ENCODE measurements at places on chromosomes 5 and 9. TPM values are rescaled to one million over a fixed set of nuclear protein-coding genes. Genes with fewer than 3 reads are reported as not detected.

The THBS4 gene
- 0.83 TPM for total RNA-seq

DNA sequence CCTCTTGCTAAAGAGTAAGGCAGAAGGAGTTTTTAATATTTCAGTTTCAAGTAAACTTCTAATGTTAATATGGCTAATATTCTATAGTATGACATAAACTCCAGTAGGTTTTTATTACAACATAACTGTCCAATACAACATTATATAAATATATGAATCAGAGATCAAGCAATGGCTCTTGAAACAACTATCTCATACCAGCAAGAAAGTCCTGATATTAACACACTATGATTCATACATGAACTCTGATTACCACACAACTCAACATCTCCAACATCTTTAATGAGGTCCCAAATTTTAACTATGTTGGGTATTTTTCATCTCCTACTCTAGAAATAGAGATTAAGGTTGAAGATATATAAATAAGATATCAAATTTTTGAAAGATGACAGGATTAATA, 878.3 kb downstream of the TLE1 start:
- no peaks in the 10 kb centered on the region for H3K36me3 ChIP-seq
- H3K27me3 ChIP-seq = no peaks in the 10 kb centered on the region
- no peak overlapping the region for H3K27ac ChIP-seq
- peak; percentile 80 for DNase-seq
- H3K4me1 ChIP-seq = peaks cover 7% of the 10 kb centered on the region

GRCh38 chr5:124342584-124342983, 403.9 kb downstream of the ZNF608 start:
- 0 out of 2 replicates have a peak, but pooled peaks cover 2% of the 10 kb centered on the region for H3K4me1 ChIP-seq
- no peak for DNase-seq
- H3K4me3 ChIP-seq = no peak overlapping the region

- no peaks in the 10 kb centered on the region for H3K27me3 ChIP-seq
- H3K36me3 ChIP-seq = no peaks in the 10 kb centered on the region
- no peak for DNase-seq
- H3K4me1 ChIP-seq = peaks cover 3% of the 10 kb centered on the region
- H3K27ac ChIP-seq = no peak overlapping the region
These were observed 36.3 kb downstream of the PLPP1 start for GRCh38 chr5:55498457-55498856.

The SPATA31A6 gene
- total RNA-seq = not detected

The PCDHA7 gene
- total RNA-seq = under 0.01 TPM

Data from IMR-90 (cell line).